ENCODE measurements at places on chromosomes 6 and 20.
A peak's percentile ranks its signal among the peaks of the same experiment; 100 is the strongest.

GRCh38 chr6:5670811-5671561 lies 335.7 kb downstream of the NRN1 start:
- DNase-seq: no peak

DNA sequence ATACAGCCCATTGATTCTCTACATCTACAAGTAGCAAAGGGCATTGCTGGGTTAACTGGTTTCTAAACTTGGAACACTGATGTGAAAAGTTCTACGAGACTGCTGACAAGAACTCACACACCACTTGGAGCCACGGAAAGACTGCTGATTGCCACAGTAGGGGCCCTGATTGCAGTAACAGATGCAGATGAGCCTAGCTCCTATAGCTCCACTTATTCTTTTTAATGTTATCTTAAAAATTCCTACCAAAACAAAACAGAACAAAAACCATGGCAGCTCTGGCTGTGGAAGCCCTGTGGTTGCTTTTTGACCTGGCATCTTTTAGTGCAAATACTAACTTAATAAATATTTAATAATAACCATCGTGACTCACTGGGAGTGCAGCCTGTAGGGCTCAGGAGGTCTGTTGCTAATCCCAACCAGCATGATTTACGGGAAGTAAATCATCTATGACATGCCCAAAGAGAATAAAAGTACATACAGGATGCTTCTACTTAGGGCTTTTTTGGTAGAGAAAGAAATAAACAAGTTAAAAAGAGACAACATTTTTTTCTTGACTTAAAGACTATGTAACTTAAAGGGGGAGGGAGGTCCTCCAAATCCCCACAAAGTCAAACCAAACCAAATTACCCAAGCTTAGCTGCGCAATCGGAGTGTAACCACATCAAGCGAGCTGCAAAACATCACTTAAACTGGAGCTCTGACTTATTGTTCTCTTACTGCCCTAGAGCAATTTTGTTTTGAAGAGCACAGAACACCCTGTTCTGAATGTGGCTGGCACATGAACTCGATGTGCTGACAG lies 87.2 kb downstream of the FKBP5 start:
- no peak for DNase-seq

DNA sequence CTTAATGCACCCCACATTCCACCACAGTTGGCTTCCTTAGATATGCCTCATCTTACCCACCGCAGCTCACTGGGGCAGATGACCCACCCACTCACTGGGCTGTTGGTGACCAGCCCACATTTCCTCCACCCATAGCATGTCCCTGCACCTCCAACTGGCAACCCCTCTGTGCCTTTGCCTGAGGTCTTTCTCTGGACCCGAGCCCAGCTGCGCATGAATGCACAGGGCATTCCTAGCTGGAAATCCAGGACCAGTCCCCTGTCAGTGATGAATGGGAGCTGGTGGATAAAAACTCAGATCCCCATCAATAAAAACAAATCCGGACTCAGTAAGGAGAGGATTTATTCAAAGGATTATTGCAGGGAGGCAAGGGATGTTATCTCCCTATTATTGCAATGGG lies 75.0 kb downstream of the ISM1 start:
- no peak for DNase-seq

DNA sequence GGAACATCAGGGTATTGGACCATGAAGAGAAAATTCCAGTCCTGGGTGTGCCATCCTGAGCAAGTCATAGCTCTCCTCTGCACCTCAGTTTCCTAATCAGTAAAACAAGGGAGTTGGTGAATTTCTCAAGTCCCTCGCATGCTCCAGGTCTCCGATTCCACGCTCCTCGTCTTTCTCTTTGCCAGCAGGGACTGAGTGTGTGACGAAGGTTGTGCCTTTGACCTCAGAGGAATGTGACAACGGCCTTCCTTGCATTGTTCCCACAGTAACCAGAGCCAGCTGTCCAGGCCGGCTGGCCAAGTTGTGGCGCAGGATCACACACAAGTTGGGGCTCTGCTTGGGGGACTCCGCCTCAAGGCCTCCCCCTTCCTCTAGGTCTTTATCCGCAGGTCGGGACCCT lies 217.3 kb downstream of the ATXN1 start:
- DNase-seq: no peak

DNA sequence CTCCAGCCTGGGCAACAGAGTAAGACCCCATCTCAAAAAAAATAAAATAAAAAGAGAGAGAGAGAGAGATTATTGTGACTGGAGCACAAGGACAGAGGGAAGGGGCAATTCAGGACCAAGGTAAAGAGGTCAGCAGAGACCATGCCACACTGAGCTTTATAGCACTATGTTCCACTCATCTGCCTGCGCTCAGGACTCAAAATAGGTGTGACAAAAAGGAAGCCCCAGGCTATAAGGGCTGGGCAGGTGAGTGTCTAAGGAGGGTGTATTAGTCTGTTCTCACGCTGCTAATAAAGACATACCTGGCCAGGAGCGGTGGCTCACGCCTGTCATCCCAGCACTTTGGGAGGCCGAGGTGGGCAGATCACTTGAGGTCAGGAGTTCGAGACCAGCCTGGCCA lies 23.1 kb upstream of the SRSF6 start:
- DNase-seq: no peak

- no peak for DNase-seq
Observed at GRCh38 chr6:24079076-24079475, 46.9 kb upstream of the NRSN1 start.

- DNase-seq: no peak
Observed at GRCh38 chr6:149763866-149764265, 14.3 kb downstream of the PCMT1 start.

GRCh38 chr6:41028561-41029412 lies 10.2 kb downstream of the UNC5CL start:
- DNase-seq: no peak

- no peak for DNase-seq
Observed at GRCh38 chr6:37105148-37106050, 64.6 kb upstream of the PIM1 start.

GRCh38 chr6:16663901-16664300 lies 97.4 kb downstream of the ATXN1 start:
- DNase-seq: no peak

- DNase-seq: no peak
Observed at GRCh38 chr20:43016257-43016656, 173.4 kb downstream of the PTPRT start.

GRCh38 chr6:125198398-125198937 lies 44.9 kb downstream of the TPD52L1 start:
- no peak for DNase-seq

DNA sequence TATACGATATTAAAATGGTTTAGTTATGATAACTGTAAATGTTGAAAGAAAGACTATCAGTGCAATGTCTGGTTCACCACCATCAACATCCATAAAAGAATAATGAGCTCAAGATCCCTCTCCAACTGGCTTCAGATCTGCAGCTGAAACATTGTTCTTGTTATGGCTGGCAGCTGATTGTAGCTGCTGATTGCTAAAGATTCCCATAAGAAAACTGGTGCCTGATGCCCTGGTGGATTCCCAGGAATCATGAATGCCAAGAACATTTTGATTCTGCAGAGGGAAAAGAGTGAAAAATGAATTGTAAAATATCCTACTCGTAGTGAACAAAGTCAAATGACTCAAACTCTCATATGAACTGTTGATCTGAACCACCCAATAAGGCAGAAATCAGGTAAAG lies 1160.2 kb downstream of the EPHA7 start:
- DNase-seq: no peak

DNA sequence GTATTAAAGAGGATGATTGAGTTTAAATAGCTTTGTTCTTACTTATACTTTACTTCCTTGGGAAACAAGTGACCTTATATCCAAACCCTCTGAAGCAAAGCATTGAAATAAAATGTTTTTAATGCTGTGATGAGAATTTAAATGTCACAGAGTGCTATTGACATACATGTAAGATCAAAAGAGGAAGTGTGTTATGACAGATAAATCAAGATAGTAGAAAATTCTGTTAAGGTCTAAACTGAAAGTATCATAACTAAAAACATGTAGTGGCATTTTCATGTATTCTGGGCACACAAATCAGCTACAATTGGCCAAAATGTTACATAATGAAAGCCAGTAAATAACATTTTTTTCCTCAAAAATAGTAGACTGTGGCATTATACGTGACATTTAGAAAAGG lies 318.0 kb downstream of the GRIK2 start:
- no peak for DNase-seq

GRCh38 chr6:41071923-41072835 lies at the start of gene OARD1:
OARD1 (minus strand) TSS chr6:41072356; CDS start chr6:41071634, 722 bp downstream.
- DNase-seq: peak; percentile 99

DNA sequence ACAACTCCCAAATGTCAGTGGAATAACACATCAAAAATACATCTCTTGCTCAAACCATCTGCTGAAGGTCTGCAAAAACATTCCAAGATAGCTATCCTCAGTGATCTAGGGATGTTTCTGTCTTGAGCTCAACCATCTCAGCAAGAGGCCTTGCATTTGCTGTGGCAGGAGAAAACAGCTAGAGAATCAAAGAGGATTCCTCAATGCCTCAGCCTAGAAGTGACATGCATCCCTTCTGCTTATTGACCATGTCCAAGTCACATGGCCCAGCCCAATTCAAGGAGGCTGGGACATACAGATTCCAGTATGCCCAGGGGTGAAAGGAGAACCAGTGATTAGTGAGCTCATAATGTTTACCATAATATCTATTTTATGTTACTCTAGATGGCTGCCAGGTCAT lies 269.5 kb downstream of the PLCB1 start:
- DNase-seq: no peak

GRCh38 chr6:82283771-82284410 lies 36.3 kb upstream of the IBTK start:
- no peak for DNase-seq

- DNase-seq: no peak
Observed at GRCh38 chr20:59346061-59346460, 45.6 kb downstream of the EDN3 start.

- no peak for DNase-seq
Observed at GRCh38 chr6:69370763-69371162, 426.0 kb downstream of the LMBRD1 start.

DNA sequence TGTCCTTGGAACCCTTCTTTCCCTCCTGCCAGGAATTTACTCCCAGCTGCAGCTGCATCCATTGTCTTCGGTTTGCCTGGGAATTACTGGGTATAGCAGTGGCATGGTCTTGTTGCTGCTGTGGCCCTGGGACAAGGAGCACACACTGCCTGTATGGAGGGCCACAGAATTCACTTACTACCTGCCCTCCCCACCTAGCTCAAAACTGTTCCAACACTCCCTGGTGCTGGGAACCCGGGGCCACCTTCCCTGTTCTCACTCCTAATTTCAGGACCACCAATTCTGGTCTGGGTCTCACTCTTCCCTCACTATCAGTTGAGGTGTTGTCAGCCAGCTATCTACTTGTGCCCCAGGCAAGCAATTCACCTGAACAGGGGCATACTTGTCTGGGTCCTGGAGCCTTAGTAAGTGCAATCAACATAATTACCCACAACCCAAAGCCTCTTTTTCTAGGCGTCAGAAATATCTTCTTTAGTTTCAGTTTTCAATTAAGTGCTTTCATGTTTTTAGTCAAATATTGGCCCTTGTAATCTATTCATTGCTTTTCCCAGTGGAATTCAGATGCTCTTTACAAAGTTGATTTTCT lies 47.2 kb downstream of the METTL24 start:
- no peak for DNase-seq

GRCh38 chr6:89350281-89350966 lies 2.1 kb downstream of the UBE2J1 start:
- DNase-seq: no peak

GRCh38 chr6:121668259-121668658 lies 232.8 kb downstream of the GJA1 start:
- DNase-seq: no peak

- no peak for DNase-seq
Observed at GRCh38 chr6:90314514-90314913, 17.9 kb upstream of the BACH2 start.

DNA sequence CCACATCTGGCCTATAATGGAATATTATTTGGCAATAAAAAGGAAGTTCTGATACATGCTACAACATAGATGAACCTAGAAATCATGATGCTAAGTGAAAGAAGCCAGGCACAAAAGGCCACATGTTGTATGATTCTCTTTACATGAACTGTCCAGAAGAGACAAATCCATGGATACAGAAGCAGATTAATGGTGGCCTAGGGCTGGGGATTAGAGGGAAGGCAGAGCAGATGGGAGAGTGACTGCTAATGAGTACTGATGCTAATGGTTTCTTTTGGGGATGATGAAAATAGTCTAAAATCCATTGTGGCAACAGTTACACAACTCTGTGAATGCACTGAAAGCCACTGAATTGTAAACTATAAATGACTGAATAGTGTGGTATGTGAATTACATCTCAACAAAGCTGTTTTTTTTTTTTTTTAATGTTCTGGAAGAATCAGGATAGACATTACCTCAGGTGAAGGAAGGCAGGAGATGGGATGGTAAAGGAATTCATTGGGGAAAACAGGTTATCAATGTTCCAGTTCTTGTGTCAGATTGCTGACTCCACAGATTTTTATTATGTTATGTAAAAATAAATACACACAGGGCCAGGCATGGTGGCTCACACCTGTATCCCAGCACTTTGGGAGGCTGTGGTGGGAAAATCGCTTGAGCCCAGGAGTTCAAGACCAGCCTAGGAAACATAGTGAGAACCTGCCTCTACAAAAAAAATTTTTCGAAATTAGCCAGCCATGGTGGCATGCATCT lies 8.9 kb upstream of the SOX12 start:
- no peak for DNase-seq

DNA sequence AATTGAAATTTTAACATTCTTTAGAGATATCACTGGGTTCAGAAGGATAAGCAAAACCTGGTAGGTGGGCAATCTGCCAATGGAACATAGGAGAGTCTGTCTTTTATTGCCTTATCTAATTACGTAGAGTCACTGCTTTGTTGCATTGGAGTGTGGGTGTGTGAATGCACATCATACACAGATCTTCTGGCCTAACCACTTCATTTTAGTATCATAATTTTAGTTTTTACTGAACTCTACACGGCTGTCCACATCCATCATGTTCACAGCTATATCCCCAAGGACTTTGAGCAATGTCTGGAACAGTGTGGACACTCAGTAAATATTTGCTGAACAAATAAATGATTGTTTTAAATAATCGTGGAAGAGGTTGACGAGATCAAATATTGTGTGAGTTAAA lies 104.6 kb upstream of the AKIRIN2 start:
- DNase-seq: no peak

- DNase-seq: no peak
Observed at GRCh38 chr20:14807224-14807623, 469.8 kb upstream of the FLRT3 start.

- DNase-seq: no peak
Observed at GRCh38 chr6:65776332-65776731, 69.3 kb upstream of the EYS start.

- DNase-seq: no peak
Observed at GRCh38 chr6:133816171-133816570, 72.7 kb upstream of the TCF21 start.

GRCh38 chr6:158437571-158437970 lies 122.3 kb upstream of the TMEM181 start:
- no peak for DNase-seq

- no peak for DNase-seq
Observed at GRCh38 chr6:14476793-14477531, 359.4 kb downstream of the CD83 start.

- no peak for DNase-seq
Observed at GRCh38 chr6:91087908-91088307, 501.0 kb upstream of the MAP3K7 start.

Data from activated T-cell treated with anti-CD3 and anti-CD28 coated beads for 48 hours (primary cell).